ENCODE measurements at places on chromosomes 2 and 18. TPM values are rescaled to one million over a fixed set of nuclear protein-coding genes. Genes with fewer than 3 reads are reported as not detected.

Gene GALNT14
- total RNA-seq, result 0.76 TPM

- no peak for DNase-seq
These were observed 48.9 kb upstream of the COBLL1 start for GRCh38 chr2:164890544-164890943.

DNA sequence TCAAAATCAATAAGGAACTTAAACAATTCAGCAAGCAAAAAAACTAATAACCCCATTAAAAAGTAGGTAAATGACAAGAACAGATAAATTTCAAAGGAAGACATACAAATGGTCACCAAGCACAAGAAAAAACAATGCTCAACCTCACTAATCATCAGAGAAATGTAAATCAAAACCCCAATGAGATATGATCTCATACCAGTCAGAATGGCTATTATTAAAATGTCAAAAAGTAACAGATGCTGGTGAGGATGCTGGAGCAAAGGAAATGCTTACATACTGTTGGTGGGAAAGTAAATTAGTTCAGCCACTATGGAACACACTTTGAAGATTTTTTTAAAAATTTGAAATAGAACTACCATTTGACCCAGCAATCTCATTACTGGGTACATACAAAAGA is 538.0 kb downstream of the TMX3 start:
- no peak for DNase-seq

DNA sequence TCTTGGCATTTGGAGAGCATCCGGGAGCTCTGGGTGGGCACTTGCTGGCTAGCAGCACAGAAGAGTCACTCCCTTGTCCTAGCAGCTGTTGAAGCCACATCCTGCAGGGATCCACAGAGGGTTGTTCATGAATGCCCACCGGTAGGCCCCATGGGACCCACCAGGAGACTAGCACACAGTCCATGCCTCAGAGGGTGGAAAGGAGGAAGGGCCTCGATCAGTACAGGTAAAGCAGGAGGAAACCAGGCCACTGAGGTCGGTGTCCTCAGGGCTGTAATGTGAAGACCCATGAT is 205.8 kb downstream of the SEPTIN10 start:
- no peak for DNase-seq

DNA sequence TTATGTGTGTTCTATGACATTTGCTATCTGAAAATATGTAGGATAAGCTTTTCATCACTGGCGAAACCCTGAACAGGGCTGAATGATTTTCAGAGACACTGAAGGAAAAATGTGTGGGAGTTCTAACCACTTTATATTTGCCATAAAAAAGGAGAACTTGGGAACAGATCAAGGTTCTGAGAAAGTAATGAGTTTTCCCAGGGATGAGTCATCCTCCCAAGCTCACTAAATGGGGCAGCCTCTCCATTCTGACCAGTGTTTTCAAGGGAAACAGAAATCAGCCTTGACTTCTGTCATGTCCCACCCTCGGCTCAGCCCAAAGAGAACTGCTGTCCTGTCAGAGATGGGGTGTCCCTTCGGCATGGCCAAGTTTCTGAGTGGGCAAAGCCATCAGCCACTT is 2109.8 kb upstream of the CELF4 start:
- DNase-seq, result no peak

- no peak for DNase-seq
These were observed 887.3 kb upstream of the CRIM1 start for GRCh38 chr2:35468245-35468644.

Measured in left cardiac atrium (tissue), 4 donors.